T-helper 2 cell treated with Interferon-gamma antibody and Interleukin-4, amounts not matched to agents 5 μg/mL and 100 μg/mL, for 36 hours (primary cell): ENCODE measurements at places on chromosomes 4 and X.

GRCh38 chrX:40513835-40514234 lies 66.9 kb upstream of the ATP6AP2 start:
- DNase-seq, result no peak

- DNase-seq, result no peak
Observed at GRCh38 chr4:105181259-105181658, 34.6 kb downstream of the TET2 start.

DNA sequence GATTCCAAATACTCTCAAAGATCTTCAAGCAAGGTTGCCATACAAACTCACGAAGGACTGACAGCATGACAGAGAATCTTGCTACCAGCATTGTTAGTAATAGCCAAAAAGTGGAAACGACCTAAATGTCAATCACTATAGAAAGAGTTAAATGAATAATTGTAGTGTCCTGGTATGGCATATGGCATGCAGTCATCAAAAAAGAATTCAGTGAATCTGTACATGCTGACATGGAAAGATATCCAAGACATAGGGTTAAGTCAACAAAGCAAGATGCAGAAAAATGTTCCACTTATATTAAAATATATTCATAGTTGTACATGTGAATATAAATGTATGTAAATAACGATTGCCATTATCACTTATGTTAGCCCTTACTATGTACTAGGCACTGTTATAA lies 37.6 kb downstream of the SRPX2 start:
- DNase-seq, result no peak

DNA sequence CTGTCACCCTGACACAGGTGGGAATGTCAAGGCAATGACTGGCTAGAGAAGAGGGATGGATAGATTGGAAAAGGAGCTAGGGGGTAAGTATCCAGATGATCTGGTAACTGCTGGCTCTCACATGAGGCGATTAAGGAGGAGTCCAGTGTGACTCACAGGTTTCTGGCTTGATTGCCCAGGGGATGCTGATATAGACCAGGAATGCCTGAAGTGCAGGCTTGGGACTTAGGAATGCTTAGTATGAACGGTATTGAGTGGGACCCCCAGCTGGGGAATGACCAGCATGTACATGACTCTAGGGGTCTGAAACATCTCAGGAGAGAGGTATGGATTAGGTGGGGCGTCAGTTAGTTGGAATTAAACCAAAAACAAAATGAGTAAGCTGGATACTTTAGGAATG lies 65.8 kb upstream of the PRPS1 start:
- DNase-seq, result no peak

- no peak for DNase-seq
Observed at GRCh38 chr4:139849219-139849618, 183.6 kb downstream of the MGST2 start.

- DNase-seq, result no peak
Observed at GRCh38 chr4:96139251-96139929, 299.5 kb downstream of the PDHA2 start.

DNA sequence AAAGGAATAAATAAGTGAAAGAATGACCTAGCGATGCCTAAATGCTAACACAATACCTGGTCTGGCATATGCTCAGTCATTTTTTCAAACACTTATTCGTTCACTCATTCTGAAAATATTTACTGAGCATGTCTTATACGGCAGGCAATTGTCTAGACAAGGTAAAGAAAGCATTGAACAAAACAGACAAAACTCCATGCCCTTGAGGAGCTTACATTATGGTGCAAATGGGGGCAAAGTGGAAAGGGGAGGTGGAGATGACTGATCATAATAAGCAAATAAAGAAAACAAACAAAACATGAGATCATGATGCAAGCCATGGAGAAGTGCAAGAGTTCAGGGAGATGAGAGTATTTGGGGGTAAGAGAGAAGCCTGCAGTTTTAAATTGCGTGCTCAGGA lies 334.6 kb upstream of the PPARGC1A start:
- no peak for DNase-seq

- DNase-seq, result no peak
Observed at GRCh38 chrX:126770179-126770578, 49.4 kb upstream of the PRR32 start.

GRCh38 chr4:65393078-65393477 lies 277.2 kb downstream of the EPHA5 start:
- DNase-seq, result no peak

DNA sequence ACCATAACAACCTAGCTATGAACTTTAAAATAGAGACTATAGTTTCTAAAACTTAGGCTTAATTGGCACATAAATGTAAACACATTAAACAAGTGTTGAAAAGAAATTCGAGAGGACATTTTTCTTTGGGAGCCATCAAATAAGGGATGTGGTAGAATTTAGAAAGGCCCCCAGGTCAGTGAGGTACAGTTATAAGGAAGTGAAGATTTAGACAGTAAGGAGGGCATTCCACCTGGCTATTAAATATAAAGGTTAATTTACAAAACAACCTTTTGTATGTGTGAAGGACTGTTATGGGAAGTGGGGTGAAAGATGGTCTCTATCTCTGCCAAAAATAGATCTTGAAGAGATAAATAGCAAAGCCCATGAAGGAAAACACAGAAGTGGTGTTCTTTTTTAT lies 83.9 kb downstream of the AFF1 start:
- DNase-seq, result no peak

DNA sequence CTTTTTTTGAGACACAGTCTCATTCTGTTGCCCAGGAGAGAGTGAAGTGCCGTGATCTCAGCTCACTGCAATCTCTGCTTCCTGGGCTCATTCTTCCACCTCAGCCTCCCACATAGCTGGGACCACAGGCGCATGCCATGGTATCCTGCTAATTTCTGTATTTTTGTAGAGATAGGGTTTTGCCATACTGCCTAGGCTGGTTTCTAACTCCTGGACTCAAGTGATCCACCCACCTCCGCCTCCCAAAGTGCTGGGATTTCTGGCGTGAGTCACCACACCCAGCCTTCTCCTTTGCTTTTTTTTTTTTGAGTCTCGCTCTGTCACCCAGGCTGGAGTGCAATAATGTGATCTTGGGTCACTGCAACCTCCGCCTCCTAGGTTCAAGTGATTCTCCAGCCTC lies 94.1 kb downstream of the PDS5A start:
- no peak for DNase-seq

- DNase-seq, result no peak
Observed at GRCh38 chr4:73460913-73461522, 20.5 kb upstream of the AFM start.

DNA sequence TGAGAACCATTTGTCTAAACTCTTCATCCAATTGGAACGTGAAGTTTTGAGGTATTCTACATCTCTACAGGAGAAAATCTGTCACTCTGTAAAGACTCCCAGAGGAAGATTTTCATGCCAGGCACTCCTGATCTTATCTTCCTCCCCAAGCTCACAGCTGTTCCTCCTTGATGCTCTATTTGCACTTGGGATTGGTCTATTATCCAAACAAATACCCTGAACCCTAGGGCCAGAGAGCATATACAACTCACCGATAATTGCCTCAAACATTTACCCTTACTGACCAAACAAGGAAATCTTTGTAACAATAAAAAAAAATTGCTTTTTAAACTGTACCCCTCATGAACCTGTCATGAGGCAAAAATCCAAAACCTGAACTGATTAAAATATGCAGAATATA lies 372.7 kb downstream of the SH2D1A start:
- no peak for DNase-seq

DNA sequence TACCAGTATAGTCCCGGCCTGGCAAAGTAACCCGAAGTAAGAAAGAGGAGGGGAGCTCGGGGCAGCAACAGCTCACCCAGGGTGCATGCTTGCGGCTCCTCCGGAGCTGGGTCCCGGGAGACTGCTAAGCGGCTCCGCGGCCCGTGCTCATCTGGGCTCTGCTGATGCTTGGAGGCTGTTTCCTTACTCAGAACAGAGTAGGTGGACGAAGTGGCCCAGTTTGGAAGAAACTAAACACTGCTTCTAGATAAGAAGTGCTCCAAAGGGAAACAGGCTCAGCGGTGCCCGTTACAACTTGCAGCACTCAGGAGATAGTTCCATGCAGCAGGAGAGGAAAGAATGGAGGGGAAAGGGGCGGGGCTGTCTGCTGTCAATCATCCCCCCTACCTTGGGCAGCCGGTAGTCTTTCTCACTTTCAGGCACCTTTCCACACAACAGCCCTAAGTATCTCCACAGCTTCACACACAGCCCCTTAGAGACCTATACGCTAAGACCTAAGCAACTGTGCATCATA lies at the start of gene COL4A6:
Gene COL4A6, minus strand, starts transcription at position 313 of the 514 bp plus-strand sequence. Its CDS starts 226 bp downstream, at position 87.
- DNase-seq, result no peak

DNA sequence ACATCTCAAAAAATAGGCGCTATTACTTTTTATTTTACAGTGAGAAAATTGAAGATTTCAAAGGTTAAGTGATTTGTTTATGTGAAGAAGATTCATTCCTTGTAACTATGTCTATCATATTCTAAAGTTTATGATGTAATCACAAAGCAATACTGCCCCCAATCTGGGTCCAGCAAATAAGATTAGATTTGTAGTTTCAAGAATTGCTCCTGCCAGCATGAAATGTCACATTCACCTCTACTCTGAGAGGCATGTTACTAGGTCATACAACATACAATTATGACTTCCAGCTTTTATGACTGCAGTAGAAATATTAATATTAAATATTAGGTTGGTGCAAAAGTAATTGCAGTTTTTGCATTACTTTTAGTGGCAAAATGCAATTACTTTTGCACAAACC lies 976.2 kb downstream of the FSTL5 start:
- DNase-seq, result no peak

DNA sequence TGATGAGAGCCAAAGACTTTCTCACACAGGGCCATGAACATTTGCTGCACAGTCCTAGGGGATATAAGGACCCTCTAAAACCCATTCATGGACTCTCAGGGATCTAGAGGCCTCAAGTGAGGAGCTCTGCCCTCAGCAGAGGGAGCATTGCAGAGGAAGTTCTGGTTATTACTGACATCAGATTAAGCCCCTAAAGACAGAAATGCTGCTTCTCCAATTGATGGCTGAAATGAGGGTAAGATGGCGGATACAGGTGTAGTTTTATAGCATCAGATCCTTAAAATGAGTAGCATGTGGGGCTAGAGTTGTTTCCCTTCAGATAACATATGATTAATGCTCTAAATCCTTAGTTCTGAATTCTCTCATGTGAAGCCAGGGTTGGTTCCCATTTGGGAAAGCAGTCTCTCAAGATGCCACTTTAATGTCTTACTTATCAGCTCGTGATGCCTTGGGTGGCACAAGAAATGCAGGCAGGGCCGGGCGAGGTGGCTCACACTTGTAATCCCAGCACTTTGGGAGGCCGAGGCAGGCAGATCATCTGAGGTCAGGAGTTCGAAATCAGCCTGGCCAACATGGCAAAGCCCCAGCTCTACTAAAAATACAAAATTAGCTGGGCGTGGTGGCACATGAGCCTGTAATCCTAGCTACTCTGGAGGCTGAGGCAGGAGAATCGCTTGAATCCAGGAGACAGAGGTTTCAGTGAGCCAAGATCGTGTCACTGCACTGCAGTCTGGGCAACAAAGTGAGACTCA lies 7.9 kb downstream of the RHOH start:
- no peak for DNase-seq

GRCh38 chrX:109635146-109635545 lies 10.2 kb upstream of the KCNE5 start:
- no peak for DNase-seq

- no peak for DNase-seq
Observed at GRCh38 chr4:182847576-182848450, 69.4 kb downstream of the DCTD start.

DNA sequence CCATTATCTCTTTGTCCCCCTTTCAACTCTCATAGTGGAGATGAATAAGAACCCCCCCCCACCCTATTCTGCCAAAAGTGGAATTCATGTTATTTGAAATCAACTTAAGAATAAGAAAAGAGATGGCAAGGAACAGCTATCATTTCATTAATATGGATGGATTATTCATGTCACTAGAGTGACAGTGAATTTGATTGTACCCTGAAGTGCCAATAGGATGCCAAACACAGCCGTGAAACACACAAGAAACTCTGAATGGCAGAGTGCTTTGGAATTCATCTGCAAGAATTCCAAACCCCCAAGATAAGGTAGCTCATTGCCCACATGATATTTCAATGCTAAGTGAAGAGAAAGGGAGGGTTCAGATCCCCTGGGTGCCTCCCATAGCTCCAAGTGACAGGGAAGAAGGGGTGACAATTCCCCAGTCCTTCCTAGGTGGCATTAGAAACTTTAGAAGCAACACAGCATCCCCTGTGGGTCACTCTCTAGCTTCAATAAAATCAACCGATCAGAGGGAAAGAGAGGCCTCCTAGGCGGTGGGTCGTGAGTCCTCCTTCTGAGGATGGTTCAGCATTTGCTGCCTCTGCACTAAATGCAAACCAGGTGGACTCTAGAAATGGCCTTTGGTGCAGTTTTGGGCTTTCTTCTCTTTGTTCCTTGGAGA lies 84.3 kb downstream of the MGST2 start:
- no peak for DNase-seq

DNA sequence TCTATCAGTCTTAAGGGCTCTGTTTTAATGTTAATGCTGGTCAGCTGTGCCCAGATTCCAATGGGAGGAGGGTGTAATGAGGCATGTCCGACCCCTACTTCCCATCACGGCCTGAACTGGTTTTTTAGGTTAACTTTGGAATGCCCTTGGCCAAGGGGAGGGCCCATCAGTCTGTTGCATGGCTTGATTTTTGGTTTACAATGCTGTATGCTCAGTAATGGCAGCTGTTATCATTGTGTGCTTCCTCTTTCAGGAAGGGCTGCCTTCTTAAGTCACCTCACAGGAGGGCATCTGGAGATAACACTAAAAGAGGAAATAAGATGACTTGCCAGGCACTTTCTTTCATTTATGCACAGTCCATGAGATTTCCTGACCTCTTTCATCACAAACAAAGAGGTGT lies 36.3 kb downstream of the ATXN3L start:
- no peak for DNase-seq

DNA sequence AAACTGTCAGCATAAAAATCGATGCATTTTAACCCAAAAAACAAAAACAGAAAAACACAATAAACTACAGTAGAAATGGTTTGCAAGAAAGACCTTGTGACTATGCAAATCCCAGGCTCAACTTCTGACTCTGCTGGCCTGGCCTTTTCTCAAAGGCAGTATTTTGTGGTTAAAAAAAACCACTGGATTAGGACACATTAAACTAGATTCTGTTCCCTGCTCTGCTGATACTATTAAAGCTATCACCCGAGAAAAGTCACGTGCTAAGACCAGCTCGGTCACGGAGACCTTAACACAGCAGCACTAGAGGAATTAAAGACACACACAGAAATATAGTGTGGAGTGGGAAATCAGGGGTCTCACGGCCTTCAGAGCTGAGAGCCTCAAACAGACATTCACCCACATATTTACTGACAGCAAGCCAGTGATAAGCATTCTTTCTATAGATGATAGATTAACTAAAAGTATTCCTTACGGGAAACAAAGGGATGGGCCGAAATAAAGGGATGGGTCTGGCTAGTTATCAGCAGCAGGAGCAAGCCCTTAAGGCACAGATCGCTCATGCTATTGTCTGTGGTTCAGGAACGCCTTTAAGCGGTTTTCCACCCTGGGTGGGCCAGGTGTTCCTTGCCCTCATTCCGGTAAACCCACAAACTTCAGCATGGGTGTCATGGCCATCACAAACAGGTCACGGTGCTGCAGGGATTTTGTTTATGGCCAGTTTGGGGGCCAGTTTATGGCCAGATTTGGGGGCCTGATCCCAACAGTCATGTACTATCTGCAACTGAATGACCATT lies 16.1 kb downstream of the CBR4 start:
- DNase-seq, result no peak
